ENCODE measurements at places on chromosomes 1 and 21.

DNA sequence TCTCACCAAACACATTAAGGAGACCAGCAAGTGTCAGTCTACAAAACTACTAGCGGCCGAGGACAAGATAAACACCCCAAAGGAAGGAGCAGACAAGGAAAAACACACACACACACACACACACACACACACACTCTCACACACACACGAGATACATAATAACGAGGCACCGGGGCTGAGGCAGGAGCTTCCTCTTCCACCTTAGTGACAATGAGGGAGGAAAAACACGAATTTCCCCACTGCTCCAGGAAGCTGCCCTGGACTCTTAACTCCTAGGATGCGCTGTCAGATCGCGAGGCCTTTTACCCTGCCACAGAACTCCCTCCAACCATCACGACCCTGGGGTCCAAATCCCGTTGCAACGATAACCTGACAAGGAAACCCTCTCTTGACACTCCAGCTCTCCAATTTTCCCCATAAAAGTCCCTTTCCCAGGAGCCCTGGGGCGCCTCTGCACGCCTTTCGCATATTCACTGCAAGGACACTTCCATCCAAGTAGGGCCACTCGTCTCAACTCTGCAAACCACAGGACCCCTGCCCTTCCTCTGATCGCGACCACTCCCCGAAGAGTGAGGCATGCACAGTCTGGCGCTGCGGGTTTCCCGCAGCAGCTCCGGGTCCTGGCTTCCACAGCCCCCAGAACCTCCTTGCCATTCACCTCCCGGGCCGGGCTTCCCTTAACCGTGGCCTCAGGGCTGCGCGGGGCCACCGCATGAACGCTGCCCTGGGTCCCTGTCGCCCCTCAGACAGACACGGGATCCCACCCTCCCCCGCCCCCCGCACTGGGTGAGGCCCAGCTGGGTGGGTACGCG, 581 bp downstream of the ETV3 start:
- no peak for DNase-seq

GRCh38 chr1:113763661-113764060, 4.4 kb upstream of the PHTF1 start:
- no peak for DNase-seq

- no peak for DNase-seq
These were observed 111.6 kb downstream of the PLD5 start for GRCh38 chr1:242412921-242413320.

GRCh38 chr1:32216566-32216965, 5.6 kb downstream of the TMEM234 start:
- DNase-seq: no peak

DNA sequence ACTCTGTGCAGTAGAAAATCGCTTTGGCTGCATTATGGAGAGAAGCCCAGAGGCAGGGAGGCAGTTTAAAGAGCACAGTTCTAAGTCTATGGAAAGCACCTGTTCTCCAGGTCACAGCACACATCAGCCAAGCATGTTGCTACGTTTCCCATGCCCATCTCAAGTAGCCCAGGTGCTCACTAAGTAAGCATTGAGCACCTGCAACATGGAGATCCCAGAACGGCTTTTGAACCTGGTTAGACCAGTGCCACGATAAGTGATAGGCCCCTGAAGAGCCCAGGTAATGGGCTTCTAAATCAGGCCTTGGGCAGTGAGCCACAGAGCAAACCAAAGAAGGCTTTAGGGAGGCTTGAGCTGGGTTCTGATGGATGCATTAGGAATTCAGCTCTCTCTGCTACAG, 186.2 kb downstream of the C1orf94 start:
- no peak for DNase-seq

DNA sequence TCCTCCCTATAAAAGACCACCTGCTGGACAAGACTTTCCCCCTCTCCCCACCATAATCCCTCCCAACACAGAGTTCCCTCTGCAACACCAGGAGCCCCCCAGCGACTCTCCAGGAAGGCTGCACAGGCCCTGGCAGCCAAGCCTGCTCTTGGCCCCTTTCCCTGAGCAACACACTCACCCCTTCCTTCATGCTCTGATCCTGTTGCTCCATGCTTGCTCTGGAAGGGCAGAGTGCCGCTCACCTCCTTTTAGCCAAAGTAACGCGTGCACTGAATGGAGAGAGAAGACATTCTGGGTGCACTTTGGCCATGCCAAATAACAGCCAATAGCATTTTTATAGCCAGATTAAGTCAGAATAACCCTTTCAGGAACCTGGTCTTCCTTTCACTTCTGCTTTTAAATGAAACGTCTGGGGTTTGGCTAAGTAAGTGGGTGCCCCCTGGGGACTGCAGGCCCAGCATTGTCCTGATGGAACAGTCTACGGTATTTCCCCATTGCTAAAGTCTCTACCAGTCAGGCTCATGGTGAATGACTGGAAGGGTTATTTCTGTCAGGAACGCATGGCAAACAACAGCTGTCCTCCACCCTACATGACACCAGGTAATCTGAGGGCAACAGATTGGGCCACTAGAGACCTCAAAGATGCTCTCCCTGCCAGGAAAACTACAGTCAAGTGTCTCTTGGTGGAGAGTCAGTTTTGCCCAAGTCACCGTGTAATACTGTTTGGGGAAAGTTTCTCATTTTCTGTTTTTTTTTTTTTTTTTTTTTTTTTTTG, at the start of gene SLC2A5:
SLC2A5 (minus strand) TSS at position 310 of the 775 bp plus-strand sequence; CDS start at position 211, 99 bp downstream.
- peak; percentile 89 for DNase-seq

- no peak for DNase-seq
These were observed 304 bp upstream of the GNG12 start for GRCh38 chr1:67833602-67833940.

DNA sequence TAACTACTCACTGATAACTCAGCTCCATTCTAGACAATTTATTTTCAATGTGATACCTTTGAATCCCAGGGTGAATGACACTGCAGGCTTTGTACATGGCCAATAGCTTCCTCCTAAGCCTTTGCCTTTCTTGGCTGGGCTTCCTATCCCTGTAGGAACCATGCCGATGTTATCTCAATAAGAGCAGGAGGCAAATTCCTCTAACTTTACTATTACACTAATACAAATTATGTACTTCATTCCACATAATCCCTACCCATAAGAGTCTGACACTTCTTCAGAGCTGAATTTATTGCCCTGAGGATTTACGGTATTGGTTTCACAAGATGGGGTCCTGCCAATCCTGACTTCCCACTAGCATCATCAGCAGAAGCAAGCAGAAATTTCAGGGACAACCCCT, 14.0 kb downstream of the TGFBR3 start:
- DNase-seq: no peak

Data from GM12864 (cell line).